SJCRH30 (cell line): ENCODE measurements at places on chromosomes 4 and X.

- no peak for DNase-seq
Observed at GRCh38 chr4:80235451-80235850, 31.0 kb upstream of the FGF5 start.

- DNase-seq = no peak
Observed at GRCh38 chr4:104451573-104451972, 43.1 kb downstream of the CXXC4 start.

GRCh38 chr4:175127314-175127713 is 209.2 kb downstream of the ADAM29 start:
- DNase-seq = no peak

DNA sequence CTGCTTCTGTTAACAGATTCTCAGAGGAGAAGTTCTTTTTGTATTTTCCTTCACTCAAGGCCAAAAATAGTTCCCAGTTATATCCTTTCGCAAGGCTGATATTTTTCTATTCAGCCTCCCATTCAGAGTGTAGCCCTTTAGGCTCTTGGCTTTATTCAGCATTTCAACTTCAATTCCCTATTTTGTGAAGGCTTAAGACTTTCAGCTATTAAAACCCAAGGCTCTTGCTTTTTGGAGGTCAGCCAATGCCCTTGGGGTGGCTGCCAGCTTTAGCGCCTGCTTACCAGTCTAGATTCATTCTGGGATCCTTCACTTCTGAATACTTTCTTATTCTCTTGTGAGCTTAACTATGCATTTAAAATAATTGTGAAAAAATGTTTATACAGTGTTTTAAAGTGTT is 57.3 kb upstream of the ADGRA3 start:
- peak; percentile 64 for DNase-seq

GRCh38 chr4:13452927-13453579 is 31.1 kb downstream of the RAB28 start:
- no peak for DNase-seq

DNA sequence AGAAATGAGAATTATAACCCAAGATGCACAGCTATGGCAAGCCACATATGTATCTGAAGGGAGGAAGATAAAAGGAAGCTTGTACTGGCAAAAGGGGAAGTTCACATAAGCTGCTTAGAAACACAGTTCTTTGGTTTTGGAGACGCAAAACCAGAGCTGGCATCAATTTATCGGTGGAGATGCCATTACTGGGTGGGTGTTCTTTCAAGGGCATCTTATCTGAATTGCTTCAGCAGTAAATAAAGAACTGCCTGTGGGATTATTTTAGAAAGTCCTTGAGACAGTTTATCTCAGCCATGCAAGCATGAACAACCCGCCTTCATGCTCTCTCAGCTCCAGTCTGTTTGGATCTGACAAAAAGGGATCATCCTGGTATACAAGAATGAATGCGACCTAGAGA is 60.8 kb downstream of the DDX60 start:
- no peak for DNase-seq

- no peak for DNase-seq
Observed at GRCh38 chr4:179709961-179710624, 2267.9 kb upstream of the AGA start.

- DNase-seq = no peak
Observed at GRCh38 chr4:162878096-162878495, 288.6 kb downstream of the NAF1 start.

- DNase-seq = no peak
Observed at GRCh38 chr4:97496298-97496873, 646.9 kb downstream of the STPG2 start.

- DNase-seq = peak; percentile 69
Observed at GRCh38 chrX:103157496-103158316, 57.2 kb upstream of the BEX4 start.

DNA sequence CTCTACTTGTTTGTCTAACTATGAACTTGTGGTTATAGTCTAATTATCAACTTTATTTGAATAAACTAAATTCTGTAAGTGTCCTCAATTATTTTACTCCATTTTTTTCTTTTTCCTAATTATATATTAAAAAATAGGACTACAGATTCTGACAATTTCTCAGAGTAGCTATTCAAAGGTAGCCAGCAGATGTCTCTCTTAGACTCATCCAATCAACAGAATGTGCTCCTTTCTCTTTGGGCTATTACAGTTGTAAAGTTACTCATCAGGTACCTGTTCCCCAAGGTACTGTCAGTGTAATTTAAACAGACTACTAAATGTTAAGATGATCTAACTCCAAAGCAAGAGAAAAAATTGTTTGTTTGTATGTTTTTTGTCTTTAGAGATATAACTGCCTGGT is 248.6 kb downstream of the PCDH18 start:
- DNase-seq = peak; percentile 2

DNA sequence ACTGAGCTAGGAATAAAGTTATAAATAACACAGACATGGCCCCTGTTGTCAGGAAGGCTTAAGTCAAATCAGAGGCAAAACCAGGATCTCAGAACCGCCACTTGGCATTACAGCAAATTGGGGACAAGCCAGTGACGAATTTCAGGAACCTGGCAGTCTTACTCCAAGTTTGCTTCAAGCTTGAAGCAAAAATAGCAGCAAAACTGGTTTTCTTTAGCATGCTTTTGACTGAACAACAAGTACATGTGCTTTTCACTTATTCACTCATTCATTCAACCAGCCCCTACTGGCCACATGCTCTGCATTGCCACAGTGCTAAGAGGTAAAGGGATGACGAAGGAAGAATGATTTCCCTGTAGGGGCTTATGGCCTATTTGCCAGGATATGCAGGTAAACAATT is 253.9 kb upstream of the PPARGC1A start:
- no peak for DNase-seq

- DNase-seq = no peak
Observed at GRCh38 chr4:140044337-140044902, 109.6 kb downstream of the MAML3 start.

- peak; percentile 56 for DNase-seq
Observed at GRCh38 chr4:6333301-6334202, 63.9 kb downstream of the WFS1 start.

DNA sequence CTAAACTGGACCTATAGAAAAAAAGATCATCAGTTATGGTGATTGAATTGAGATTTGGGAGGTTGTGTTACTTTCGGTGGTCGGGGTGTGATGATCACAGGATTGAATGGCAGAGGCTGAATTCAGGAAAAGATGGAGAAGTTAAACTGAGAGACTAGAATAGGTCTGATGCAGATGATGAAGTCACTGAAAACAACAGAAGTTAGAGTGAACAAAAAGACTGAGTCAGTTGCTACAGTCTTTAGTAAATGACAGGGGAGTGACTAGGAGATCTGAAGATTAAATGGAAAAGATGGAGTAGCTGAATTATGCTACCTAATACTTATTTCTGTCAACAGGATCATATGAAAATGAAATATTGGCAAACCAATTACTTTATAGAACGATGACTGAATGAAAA is 163.2 kb downstream of the RPA4 start:
- no peak for DNase-seq

DNA sequence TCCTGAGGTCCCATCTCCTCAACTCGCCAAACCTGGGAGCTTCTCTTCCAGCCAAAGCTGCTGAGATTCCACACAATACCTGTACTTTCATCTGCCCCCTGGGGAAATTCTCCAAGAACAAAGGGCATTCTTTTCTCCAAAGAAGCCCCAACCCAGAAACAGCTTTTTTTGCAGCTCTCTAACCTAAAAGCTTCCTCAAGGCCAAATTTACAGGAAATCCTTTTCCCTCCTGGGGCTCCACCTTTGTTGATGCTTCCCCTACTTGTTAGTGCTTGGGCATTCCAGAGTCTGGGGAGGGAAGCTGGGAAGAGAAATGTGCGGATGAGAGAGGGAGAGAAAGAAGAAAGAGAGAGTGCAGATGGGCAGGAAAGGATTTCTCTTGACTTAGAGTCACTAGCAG is 24.3 kb downstream of the ZBTB33 start:
- no peak for DNase-seq
